ENCODE measurements at places on chromosomes 13 and 19. TPM values are rescaled to one million over a fixed set of nuclear protein-coding genes. Genes with fewer than 3 reads are reported as not detected.

Gene FAM216B
- total RNA-seq, result not detected

DNA sequence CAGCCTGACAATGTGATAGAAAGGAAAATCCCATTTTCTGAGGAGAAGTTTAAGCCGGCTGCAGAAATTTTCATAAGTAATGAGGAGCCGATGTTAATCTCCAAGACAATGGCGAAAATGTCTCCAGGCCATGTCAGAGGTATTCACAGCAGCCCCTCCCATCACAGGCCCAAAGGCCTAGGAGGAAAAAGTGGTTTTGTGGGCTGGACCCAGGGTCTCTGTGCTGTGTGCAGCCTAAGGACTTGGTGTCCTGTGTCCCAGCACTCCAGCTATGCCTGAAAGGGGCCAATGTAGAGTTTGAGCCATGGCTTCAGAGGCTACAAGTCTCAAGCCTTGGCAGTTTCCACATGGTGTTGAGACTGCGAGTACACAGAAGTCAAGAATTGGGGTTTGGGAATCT lies 32.9 kb upstream of the GPC6 start:
- no peaks in the 10 kb centered on the region for H3K4me1 ChIP-seq
- no peaks in the 10 kb centered on the region for H3K27me3 ChIP-seq
- DNase-seq, result no peak

GRCh38 chr19:16263141-16263761 lies 61.4 kb upstream of the KLF2 start:
- peaks cover 24% of the 10 kb centered on the region for H3K4me1 ChIP-seq
- no peaks in the 10 kb centered on the region for H3K36me3 ChIP-seq
- DNase-seq, result peak; percentile 79
- H3K4me3 ChIP-seq, result no peak overlapping the region

Gene POU4F1
- total RNA-seq, result 7.3 TPM

All from Caco-2 (cell line).